Cortex of kidney (tissue), 1 donor: ENCODE measurements at places on chromosomes 6 and 20.

DNA sequence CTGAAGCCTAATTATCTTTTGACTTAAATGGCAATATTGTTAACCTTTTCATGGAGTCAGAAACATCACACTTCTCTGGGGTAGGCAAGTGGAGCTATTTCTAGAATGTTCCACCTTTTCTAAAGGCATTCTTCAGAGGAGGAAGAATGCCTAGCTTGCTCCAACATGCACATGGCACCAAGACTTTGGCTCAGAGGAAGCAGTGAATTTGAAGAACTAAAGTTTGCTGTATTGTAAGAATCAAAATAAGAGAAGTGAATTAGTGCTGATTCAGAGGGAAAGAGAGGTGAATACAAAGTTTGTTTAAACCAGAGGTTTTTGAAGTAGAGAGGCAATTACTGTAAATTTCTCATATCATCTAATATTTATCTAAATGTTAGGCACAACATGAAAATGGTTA is 92.2 kb downstream of the SOBP start:
- no peak for DNase-seq

GRCh38 chr20:5374171-5374570 is 57.4 kb upstream of the PROKR2 start:
- DNase-seq: no peak

- no peak for DNase-seq
Observed at GRCh38 chr6:11364971-11365397, 132.5 kb upstream of the NEDD9 start.

GRCh38 chr20:9087531-9088217 is 18.8 kb downstream of the PLCB4 start:
- DNase-seq: no peak

GRCh38 chr20:63317061-63317460 is 24.1 kb downstream of the COL20A1 start:
- no peak for DNase-seq

GRCh38 chr6:126633373-126633772 is 293.5 kb downstream of the CENPW start:
- no peak for DNase-seq
